ENCODE measurements at places on chromosomes 12 and 14.

DNA sequence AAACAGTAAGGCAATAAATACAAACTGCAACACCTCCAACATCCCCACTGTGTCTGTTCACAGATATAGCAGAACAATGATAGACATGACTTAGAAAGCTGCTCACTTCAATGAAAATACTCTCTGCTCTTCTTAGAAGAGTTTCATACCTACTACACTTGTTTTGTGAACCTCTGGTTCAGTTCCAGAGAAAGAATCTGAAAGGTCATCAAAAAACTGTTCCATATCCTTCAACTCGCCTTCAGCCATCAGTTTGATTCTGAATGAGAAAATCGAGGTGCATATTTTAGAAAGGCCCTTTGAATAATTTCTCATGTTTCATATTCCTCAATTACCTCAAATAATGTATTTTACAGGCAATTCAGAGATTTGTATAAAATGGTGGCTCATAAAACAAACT is 5.5 kb downstream of the ANAPC5 start:
- no peak for DNase-seq

GRCh38 chr14:104556256-104557021 is 23.1 kb upstream of the C14orf180 start:
- no peak for DNase-seq

GRCh38 chr12:121697093-121697698 is 15.4 kb upstream of the TMEM120B start:
- DNase-seq, result no peak

DNA sequence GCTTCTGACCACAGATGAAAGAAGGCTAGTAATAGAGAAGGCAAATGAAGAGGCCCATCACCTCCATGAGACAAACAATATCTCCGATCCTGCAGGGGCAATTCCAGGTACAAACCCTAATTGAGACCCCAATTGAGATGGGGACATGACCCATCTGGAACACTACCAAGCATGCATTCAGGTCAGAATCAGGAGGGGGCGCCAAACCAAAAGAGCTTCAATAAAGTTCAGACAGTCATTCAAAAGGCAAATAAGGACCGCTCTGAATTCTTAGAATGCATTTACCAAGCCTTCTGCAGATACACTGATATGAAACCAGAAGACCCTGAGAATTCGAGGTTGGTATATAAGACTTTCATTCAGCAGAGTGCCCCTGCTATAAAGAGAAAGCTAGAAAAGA is 10.2 kb upstream of the EDDM3B start:
- no peak for DNase-seq

DNA sequence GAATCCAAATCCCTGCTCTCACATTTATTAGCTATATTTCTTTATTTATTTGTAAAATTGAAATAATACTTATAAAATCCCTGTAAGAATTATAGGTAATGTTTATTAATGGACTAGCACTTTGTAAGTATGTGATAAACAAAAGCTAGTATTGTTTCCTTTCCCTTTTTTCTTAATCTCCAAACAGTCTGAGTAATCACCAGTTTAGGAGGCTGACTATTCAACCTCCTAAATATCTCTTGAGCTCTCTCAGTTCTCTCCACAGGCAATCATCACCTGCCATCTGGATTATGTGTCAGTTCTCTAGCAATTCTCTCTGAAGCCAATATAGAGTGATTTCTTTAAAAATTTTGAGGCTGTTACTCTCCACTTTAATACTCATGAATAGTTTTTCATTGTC is 9.2 kb upstream of the LYZ start:
- no peak for DNase-seq

DNA sequence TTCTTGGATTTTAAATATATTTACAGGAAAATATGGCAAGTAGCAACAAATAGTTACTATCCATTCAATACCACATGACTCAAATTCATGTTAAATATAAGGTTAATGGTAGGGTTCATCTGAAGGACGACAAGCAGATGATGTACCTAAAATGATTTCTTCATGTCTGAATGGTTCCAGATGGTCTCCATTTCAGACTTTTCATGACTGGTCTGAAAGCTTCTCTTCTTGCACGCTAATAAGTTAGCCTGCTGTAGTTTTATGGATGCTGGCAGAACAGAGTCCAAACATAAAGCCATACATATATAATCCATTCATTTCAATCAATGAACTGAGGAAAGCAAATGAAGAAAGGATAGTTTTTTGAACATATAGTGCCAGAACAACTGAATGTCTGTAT is 257.0 kb upstream of the MGAT4C start:
- no peak for DNase-seq

DNA sequence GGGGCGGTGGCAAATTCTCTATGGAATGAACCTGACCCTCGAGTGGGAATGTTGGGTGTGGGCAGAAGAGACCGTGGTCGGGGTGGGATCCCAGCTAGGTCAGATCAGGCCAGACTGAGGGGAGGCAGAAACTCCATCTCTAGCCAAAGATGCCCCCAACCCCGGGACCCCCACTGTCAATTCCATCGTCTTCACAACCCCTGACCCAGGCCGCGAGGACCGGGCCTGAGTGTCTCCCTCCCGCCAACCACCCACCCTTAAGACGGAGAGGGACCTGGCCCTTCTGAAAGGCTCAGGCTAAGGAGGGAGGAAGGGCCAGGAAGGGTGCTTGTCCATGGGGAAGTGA is 760 bp downstream of the PLEKHD1 start:
- no peak for DNase-seq

- DNase-seq, result peak; percentile 94
Measured at GRCh38 chr12:15789220-15790171, at the start of gene EPS8. Gene EPS8 (minus strand): TSS chr12:15789388. CDS start chr12:15682951, 106,437 bp downstream.

- no peak for DNase-seq
Measured at GRCh38 chr14:59537476-59537875, 39.1 kb downstream of the CCDC175 start.

DNA sequence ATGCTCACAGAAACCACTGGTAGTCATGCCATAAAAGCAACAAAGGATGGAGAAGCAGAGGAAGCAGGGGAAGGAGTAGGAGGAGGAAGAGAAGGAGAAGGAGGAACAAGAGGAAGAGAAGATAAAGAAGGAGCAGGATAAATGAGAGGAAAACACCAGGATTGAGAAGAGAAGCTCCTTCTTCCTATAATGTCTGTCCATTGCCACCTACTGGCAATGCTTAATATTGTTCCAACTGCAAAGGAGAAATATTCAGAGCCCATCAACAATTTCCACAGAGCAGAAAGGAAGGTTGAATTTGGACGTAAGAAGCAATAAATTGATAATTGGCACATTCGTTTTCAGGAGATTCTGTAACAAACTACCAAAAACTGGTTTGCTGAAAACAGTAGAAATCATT is 898.4 kb downstream of the SLC16A7 start:
- no peak for DNase-seq

- no peak for DNase-seq
Measured at GRCh38 chr14:84237881-84238280, 1292.1 kb upstream of the FLRT2 start.

DNA sequence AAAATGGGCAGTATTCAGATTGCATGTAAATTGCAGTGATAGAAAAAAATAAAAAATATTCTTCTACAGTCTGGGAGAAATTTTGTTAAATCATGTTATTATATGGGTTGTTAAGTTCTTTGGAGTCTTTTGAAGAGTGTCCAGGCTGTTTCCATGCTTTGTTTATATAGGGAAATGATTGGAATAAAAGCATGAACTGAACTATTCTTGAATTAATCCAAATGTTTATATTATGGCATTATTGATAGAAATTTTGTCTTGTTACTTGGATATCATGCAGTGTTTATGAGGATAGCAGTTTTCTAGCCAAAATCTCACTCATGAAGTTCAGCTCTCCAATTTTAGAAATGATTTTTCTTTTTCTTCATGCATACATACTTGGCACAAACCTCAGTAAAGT is 108.2 kb upstream of the NAV3 start:
- no peak for DNase-seq

GRCh38 chr12:52351196-52352059 is 15.9 kb downstream of the KRT85 start:
- DNase-seq, result no peak

GRCh38 chr14:55339770-55340169 is 68.5 kb downstream of the FBXO34 start:
- DNase-seq, result no peak

- no peak for DNase-seq
Measured at GRCh38 chr14:24159777-24160498, 1.1 kb upstream of the IRF9 start.

DNA sequence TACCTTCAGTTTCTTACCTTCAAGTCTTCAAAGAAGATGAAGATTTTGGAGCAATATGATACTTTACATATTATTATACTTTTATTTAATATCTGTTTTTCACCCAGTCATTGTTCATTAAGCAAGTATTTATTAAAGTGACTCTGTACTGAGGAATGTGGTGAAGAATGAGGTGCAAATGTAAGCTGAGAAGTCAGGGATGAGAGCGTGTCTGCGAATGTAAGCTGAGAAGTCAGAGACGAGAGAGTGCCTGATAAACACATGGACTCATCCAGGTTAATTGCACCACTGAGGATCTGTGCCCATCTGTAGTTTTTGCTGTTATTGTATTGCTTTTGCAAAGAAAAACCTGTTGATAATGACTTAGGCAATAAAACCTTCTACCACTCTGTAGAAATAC is 211.9 kb upstream of the FAR2 start:
- DNase-seq, result no peak

DNA sequence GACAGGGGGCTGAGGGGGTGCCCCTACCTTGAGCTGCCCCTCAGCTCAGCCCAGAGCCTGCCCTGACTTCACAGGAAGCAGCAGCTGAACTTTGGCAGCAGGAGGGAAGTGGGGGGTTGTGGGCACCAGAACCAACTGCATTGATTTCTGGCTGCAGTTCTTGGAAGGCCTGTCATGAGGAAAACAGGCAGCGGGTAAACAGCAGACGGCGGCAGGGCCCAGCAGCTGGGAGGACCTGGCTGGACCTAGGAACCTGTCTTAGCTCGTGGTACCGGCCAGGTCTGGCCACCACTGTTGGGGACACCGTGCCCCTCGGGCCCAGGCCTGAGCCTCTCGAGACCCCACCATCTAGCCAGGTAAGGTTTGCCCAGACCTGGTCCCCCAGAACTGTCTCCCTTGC is 154.2 kb upstream of the MYL2 start:
- no peak for DNase-seq

- no peak for DNase-seq
Measured at GRCh38 chr12:115722181-115722580, 555.3 kb downstream of the MED13L start.

GRCh38 chr14:76613616-76614015 is 147.7 kb upstream of the VASH1 start:
- no peak for DNase-seq

- no peak for DNase-seq
Measured at GRCh38 chr12:131114271-131114670, 160.6 kb downstream of the ADGRD1 start.

DNA sequence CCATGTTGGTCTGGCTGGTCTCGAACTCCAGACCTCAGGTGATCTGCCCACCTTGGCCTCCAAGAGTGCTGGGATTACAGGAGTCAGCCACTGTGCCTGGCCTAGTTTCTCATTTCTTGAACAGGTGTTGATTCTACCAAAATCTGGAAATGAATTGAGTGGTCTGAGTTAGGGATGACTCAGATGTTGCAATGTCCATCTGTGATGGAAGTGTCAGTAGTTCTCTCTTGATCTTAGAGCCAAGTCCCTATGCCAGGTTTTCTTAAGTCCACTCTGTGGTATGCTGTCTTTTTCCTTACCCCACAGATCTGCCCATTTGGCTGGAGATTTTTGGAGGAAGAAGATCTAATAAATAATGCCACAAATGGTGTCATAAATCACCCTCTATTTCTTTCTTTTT is 12.6 kb downstream of the SNAPC1 start:
- DNase-seq, result no peak

- DNase-seq, result no peak
Measured at GRCh38 chr12:82673698-82674097, 13.0 kb upstream of the TMTC2 start.

- DNase-seq, result no peak
Measured at GRCh38 chr12:61754214-61754613, 506.0 kb upstream of the USP15 start.

Measured in activated CD8-positive, alpha-beta memory T cell treated with anti-CD3 and anti-CD28 coated beads, Interleukin-2, amount 50 U/mL, for 48 hours (primary cell).